B cell (primary cell): ENCODE measurements at places on chromosomes 7 and 10.

- no peak for DNase-seq
These were observed 17.5 kb downstream of the CCNY start for GRCh38 chr10:35353805-35354204.

DNA sequence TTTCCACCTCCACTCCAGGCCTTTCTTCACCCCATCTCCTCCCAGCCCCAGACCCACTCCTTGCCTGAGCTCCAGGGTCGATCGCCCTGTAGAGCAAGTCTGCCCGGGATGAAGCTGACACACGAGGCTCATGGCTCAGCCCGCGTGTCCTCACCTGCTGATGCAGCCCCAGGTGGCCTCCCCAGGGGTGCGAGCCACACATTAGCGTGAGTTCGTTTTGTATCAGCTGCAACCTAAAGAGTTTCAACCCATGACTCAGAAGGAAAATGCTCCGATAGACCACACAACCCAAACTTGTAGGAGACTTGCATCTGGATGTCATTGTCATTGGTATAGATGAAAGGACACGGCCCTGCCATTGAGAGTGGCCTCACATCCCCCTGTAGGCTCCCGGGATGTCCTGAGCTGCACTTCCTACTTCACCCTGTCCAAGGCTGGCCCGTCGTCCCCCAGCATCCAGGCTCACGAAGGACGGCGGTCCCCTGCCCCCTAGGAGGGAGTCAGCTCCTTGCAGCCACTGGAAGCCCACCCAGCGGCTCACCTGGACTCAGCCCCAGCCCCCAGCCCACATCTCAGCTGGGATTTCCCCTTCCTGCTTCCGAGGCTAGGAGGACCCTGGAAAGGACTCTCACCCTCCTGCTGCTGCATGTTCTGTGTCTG lies 97.7 kb downstream of the HTR5A start:
- DNase-seq: no peak

DNA sequence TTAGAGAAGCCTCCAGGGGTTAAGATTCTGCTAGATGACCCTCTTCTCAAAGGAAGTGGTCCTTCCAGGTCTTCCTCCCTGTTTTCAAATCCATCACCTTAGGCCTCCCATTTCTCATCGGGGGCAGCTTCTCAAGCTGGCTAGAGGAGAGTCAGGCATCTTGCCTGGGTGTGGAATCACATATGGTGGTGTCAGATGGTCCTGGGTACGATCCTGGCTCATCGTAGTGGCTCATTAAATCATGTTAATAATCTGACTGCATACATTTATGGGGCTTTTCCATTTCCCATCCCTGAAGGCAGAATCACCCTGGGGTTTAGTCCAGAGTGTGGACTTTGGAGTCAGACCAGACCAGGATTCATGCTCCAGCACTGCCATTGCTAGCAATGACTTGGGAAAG lies 132.6 kb downstream of the RPS24 start:
- DNase-seq: no peak

- DNase-seq: no peak
These were observed 530.6 kb downstream of the ANKRD7 start for GRCh38 chr7:118755067-118755625.

- no peak for DNase-seq
These were observed 55.3 kb downstream of the NCAPG2 start for GRCh38 chr7:158649279-158649678.

GRCh38 chr7:157558516-157558874 lies 221.7 kb downstream of the DNAJB6 start:
- DNase-seq: no peak

DNA sequence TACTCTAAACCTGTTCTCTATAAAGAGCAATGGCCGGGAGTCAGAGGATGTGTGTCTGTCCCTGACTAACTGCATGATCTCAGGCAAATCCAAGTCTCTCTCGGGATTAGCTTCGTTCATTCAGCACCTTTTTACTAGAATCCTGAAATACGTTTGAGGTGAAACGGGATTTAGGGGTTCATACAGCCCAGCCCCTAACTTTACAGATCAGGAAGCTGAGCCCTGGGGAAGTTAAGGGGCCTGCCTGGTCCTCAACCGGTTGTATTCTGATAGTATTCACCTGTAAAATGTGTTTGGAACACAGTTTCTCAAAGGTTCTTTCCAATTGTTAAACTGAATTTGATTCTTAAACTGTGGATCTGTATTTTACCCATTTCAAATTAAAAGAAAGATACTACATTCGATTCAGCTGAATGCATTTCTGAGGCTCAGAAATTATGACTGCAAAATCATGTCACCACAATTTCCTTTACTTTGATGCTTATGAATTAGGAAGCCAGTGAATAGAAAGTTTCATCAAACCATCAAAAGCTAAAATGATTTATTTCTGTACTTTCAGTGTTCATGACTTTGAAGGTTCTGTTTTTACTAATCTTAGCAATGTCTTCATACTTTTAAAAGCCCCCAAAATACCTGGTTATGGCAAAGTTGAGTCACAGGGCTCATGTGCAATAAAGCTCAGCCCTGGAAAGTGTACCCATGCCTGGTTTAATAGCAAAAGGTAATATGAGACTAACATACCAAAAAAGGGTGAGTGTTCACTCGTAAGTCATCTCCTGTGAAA lies 28.9 kb upstream of the EZH2 start:
- no peak for DNase-seq

DNA sequence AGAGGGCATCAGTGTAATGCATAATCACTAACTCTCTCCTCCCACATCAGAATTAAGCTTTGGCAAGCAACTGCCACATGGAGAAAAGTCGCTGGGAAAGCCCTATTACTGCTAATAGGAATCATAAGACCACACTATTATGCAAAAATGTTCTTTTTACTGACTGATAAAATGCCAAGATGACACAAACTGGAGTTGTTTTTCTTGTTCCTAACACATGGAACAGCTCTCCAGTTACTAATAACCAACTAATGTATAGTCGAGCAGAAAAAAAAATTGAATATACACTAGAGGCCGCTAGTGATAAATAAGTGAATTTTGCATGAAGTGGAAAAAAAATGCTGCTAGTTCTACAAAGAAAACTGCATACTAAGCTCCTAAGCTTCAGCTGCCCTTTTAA lies 165.6 kb downstream of the TPK1 start:
- DNase-seq: peak; percentile 7

DNA sequence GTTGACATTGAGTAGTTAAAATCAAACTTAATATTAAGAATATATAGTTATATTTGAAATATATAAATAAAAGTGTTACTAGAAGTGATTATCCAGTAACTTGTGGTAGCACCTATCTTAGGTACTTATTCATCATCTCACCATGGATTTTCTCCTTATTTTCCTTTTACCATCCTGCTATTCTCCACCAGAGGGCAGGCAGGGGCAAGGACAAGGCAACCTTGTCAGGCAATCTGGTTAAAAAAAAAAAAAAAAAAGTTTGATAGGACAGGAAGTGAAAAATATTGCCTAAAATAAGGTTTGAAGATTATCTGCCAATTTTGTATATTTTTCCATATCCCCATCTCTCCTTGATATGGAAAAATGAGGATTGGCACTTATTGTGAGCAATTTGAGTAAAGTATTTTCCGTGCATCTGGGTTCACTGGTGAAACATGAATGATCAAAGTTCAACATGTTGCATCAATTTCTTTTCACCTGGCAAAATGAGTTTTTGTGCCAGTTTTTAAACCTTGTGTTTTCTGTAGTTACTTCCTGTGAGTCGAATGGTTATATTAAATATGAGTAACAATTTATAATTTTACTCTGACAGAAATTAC lies 256.7 kb downstream of the AGMO start:
- no peak for DNase-seq

DNA sequence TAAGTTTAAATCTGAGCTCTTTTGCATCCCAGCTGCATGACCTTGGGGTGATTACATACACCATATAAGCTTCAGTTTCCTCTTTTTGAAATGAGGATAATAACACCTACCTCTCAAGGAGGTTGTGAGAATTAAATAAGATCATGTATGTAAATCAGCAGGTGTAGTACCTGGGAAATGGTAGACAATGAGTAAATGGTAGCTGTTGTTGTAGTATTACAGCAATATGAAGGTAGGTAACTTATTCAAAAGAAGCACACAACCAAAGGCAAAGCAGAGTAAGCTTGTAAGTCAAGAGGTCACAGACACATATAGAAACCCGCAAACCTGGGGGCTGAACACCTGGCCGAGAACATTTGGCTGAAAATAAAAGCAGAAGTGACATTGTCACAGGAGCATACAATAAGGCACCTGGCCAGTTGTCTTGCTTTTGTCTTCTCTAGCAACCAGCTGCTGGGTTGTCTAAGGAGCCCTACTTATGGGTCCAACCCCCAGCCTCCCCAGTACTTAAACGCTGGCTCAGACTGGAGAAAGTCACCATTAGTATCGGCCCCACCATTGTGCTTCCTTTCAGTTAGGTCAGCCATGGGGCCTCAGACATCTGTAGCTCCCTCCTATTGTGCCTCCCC lies 203.6 kb upstream of the MKLN1 start:
- peak; percentile 92 for DNase-seq

DNA sequence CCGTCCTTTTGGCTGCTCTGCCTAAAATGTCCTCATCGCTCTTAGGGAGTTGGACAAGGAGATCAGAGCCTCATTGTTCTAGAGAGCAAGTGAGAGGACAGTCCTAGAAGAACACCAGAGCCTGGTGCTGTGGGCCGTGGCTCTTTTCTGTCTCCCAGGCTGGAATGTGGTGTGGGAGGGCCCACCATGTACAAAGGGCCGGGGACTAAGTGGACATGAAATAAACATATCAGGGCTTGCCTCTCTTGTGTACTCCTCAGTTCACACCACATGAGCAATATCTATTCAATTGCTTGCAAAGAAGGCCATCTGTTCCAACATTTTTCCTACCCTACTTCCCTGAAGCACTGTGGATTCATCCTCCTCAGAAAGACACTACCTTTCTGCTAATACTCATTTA lies 510.4 kb downstream of the SUGCT start:
- no peak for DNase-seq

DNA sequence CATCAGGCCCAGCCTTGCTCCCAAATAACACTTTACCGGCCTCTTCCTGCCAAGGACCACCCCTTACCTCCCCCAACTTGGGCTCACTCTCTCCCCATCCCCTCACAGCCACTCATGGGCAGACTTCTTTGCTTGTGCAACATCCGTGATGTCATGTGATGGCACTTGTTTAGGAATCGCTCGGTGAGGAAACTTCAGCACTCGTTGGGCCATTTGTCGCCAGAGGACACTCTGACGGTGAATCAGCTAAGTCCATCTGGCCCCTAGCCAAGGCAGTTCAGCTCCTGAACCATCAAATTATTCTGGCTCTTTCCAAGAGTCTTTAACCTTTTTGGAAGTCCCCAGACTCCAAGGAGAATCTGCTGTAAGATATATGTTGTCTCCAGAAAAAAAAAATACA lies 19.2 kb downstream of the BTBD16 start:
- DNase-seq: no peak

GRCh38 chr7:435630-436366 lies 83.8 kb downstream of the PDGFA start:
- no peak for DNase-seq

- no peak for DNase-seq
These were observed 56.1 kb upstream of the NOBOX start for GRCh38 chr7:144459635-144460034.

- DNase-seq: no peak
These were observed 73.4 kb downstream of the CAV1 start for GRCh38 chr7:116598278-116598677.

GRCh38 chr10:5629303-5630111 lies 36.9 kb downstream of the ASB13 start:
- peak; percentile 85 for DNase-seq

DNA sequence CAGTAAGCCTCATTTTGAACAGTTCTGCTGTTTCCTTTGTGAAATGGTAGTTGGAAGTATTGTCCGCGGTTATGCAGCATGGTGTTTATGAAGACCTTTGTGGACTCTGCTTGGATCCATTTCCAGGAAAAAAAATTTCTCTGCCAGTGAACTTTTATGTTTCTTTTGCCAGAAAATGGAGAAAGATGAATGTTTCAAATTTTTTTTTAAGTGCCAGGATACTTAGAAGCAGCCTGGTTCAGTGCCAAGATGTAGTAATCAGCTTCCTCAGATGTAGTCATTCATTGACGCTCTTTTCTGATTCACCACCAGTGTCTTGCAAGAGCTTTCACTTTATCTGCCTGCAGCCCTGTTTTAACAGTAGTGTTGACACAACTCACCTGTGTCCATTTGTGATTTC lies 258.2 kb downstream of the SDK1 start:
- DNase-seq: no peak

DNA sequence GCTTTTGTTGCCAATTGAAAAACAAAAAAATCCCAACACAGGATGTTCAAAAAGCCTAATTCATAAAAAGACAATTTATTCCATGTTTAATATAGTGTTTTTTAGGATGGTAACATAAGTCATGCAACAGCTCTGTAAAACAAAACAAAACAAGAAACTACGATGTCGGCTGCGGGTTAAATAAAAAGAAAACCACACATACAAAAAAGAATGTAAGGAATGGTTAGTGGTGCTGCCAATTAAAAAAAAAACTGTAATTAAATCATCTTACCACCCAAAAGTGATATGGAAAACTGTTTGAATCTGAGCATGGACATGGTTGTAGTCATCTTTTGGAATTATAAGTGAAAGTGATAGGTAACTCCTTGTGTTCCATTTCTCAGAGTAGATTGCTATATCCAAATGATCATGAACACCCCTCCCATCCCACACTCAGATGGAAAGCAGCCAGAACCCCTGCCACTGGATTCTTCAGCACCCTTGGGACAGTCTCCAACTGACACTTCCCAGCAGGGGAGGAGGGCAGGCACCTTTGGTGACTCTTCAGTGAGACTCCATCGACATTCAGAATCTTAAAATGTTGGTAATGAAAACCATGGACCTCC lies 14.3 kb upstream of the DAGLB start:
- DNase-seq: no peak

DNA sequence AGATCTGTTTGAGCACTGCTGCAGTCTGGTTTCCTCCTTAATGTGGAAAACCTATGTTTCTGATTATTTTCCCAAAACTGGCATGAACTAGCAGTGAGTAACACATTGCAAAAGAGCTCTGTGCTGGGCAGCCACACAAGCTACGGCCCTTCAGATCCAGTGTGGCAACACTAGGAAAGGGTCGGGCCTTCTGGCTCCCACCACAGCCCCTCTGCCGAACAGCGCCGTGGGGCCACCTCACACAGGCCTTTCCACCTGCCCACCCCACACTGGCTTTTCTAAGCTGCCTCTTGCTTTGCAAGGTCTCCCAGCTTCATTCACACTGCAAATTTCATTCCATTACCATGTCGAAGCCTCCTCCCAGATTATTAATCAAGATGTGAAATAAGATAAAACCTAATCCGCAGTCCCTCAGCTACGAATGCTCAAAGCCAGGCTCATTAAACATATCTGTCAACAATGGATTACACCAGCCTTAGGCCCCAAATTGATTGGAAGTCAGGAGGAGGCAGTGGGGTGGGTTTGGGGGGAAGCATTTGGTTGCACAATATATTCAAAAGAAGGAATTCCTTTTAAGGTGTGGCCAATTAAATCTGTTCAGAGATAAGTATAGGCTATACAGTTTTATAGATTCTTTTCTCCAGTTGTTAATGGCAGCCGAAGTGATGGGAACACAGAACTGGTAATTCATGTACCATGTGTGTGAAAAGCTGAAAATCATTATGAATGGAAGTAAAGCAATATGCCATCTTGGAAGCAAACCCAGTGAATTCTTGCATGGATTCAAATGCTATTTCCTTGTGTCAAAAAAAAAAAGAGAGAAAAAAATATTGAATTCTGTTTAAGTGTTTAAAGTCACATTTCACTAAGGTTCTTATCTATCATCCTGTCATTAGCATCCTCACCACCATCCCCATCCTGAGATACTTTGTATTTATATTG lies 223.7 kb downstream of the MTERF1 start:
- no peak for DNase-seq

GRCh38 chr10:52030051-52030790 lies 283.9 kb upstream of the DKK1 start:
- no peak for DNase-seq
